Globus pallidus (tissue), 1 donor: ENCODE measurements at places on chromosomes 12 and 14.

DNA sequence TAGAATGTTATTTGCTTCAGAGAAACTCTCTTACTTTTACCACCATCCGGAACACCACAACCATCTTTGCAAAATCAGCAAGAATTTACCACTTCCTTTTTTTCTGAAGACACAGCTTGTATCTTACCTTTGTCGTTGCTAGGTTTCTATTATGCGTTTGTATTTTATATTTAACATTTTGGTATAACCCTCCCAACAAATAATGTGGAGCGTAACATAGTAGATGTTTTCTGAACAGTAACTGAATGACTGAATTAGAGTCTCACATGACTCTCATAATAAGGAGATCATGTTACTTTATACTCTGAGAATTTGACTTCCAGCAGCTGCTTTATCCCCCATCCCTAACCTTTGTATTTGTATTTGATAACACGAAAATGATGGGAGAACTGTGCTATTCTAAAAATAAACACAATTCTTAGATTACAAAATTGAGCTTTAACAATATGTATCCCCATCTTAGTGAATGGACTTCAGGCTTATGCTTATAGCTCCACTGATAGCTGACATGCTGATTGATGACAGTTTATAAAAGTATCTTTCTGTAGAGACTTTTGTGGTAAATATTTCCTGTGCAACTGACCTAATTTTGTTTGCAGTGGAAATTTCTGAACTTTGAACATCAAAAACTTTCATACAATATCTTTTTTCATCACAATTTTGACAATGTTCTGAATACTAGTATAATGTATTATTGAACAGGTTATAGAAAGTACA, 7.9 kb upstream of the KLRB1 start:
- peak; percentile 11 for DNase-seq

DNA sequence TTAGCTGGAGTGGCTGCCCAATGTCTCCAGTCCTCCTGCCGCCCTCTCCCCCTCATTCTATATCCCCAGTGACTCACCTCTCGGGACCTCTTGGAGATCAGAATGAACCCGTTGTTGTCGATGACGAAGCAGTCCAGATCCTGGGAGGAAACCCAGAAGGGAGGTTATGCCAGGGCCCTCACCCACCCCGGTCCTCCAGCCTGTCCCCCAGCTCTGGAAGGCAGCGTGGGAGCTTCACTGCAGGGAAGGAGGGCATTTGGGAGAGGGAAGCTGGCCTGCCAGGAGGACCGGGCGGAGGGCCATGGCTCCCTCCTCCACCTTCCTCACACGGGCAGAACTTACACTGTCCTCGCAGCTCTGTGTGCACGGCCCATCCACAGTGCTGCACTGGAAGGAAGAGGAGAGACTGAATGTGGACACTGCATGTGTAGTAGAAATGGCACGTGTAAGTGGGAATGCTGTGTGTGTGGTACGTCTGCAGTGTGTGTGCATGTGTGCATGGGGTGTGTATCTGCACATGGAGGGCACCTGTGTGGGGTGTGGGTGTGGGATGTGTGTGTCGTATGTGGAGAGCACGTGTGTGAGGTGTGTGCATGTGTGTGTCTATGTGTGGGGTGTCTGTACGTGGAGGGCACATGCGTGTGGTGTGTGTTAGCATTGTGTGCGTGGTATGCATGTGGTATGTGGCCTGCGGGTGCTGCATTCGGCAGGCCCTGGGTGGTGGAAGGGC, 10.0 kb upstream of the LRTM2 start:
- no peak for DNase-seq

DNA sequence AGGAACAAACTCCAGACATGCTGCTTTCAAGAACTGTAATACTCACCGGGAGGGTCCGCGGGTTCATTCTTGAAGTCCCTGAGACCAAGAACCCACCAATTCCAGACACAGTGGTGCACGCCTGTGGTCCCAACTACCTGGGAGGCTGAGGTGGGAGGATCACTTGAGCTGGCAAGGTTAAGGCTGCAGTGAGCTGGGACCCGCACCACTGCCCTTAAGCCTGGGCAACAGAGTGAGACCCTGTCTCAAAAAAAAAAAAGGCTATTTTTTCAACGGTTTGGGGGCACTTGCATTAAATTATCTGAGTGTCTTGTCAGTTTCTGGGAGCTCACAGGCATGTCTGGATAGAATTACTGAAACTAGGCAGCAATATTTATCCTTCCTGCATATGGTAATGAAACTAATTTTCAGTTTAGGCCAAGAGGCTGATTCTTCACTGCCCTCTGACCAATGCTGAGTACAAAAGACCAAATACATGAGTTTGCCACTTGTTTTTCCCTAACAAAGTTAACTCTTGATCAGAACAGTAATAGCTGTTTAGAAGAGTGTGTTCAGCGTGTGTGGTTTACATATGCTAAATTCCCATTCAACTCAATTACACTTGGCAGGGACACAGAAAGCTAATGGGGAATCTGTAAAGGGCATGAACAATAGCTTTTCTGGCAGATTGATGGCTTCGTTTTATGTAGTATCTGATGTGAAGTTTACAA, 65.8 kb upstream of the RASSF3 start:
- no peak for DNase-seq

- no peak for DNase-seq
These were observed 193.7 kb upstream of the PWP1 start for GRCh38 chr12:107491856-107492255.

DNA sequence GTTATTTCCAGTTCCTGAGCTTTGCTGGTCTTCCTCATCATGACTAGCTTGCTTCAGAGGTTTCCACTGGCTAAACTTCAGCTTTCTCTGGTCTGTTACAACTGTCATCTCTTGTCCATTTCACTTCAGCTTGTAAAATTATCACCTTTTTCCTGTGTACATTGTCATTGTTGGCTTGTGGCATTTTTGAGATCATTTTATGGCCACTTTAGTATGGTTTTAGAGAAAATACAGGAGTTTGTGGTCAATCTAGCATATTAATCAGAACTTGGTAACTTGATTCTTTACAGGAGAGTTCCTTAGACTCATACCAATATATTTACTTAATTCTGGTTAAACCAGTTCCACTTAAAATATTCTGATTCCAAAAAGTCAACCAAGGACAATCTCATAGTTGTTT, 235.9 kb upstream of the KITLG start:
- DNase-seq: no peak

DNA sequence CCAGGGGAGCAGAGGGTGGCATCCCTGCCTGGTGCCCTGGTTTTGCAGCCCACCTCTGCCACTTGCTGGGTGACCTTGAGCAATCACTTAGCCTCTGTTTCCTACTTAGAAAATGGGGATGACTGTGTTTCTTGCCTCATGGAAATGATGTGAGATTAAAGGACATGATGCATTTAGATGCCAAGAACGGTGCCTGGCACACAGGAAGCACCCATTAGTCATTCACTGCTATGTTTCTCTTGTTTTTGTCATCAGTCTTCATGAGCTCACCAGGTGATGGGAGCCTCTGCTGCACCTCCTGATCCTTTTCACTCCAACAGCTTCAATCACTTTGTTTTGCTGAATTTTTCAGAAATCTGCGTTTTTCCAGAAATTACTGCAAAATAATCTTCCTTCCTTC, 23.6 kb upstream of the ATF1 start:
- DNase-seq: no peak

- no peak for DNase-seq
These were observed 77.7 kb downstream of the ETNK1 start for GRCh38 chr12:22702690-22703089.

DNA sequence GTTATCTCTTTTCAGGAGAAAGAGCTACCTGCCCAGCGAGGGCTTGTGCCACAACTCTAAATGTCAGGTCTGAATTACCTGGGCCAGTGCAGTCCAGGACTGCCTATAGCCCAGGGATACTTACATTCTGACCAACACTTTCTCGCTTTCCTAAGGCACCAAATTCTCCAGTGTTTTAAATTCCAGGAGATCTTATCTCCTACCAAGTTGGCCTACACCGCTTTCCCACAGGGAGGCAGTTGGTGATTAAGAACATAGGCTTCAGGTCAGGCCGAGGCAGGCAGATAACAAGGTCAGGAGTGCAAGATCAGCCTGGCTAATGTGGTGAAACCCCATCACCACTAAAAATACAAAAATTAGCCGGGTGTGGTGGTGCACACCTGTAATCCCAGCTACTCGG, 41.1 kb downstream of the RPS29 start:
- DNase-seq: no peak

- DNase-seq: no peak
These were observed 10.0 kb downstream of the LHX5 start for GRCh38 chr12:113461666-113462065.

DNA sequence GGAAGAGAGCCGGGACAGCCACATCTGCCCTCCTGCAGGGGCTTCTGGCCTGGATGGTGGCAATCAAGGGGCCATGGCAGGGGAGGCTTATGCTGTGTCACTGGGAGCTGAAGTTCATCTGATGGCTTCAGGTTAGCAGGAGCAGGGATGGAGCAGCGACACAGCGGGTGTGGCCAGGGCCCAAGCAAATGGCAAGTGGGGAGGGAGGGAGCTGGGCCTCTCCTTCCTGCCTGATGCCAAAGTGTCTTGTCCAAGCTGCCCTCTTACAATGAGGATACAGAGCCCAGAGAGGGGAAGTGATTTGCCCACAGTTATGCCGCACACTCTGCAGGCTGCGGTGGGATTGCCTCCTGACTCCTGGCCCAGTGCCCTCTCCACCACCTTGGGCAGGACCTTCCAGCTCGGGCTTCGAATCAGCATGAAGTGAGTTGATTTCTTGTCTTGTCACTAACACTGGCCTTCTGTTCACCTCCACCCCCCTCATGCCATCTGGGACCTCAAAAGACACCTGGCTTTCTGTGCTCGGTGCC, 51.3 kb downstream of the IQSEC3 start:
- no peak for DNase-seq

GRCh38 chr12:53485955-53486735, 13.1 kb downstream of the MAP3K12 start:
- DNase-seq: no peak
